ENCODE measurements at places on chromosomes 2 and 18.

GRCh38 chr2:101466426-101466825 lies 8.5 kb downstream of the RFX8 start:
- no peak for DNase-seq

- DNase-seq = no peak
These were observed 284.7 kb upstream of the RAB12 start for GRCh38 chr18:8324343-8325065.

DNA sequence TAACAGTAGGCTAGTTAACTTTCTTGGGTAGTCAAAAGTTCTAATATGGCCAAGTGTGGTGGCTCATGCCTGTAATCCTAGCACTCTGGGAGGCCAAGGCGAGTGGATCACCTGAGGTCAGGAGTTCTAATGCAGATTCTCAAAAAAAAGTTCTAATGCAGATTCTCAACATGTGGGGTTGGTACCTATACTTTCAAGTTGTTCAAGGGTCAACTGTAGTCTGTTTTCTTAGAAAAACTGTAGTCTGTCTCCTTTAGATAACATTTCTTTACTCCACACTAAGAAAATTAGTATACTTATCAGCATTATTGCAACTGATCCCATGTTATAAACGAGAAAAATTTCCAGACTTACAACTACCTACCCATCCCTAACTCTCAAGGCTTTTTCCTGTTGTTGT lies 16.6 kb downstream of the INO80D start:
- DNase-seq = no peak

DNA sequence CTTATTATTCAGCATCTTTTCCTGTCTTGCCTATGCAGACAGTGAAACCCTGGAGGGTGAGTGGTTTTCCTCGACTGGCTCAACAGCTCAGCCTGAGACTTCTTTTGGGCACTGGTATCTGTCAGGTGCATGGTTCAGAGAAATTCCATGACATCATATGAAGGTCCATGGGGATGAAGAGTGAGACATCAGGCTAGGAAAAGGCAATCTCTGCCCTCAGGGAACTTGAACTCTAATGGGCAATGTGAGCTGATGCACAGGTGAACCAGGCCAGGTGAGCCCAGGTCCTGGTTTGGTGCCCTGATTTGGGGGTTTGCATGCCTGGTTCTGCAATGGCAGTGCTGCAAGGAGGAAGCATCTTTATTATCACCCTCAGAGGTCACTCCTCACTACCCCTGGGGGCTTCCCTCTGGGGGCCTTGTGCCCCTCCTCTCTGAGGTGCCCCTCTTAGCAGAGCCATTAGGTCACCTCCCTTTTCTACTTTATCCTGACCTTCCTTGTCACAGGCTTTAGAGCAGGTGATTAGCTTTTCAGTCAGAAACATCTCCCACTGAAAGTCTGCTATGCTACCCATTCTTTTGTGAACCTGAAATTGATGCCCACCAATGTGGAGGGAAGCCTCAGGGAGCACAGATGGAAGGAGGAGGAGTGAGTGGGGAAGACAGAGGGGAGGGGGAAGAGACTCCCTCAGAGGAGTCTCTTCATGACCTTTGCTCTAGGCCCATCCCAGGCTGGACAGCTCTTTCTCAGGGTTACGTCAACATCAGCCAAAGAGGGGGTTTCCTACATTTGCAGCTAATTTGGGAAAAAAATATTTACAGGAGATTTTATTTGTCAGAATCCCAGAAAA lies 47.3 kb downstream of the MERTK start:
- no peak for DNase-seq

DNA sequence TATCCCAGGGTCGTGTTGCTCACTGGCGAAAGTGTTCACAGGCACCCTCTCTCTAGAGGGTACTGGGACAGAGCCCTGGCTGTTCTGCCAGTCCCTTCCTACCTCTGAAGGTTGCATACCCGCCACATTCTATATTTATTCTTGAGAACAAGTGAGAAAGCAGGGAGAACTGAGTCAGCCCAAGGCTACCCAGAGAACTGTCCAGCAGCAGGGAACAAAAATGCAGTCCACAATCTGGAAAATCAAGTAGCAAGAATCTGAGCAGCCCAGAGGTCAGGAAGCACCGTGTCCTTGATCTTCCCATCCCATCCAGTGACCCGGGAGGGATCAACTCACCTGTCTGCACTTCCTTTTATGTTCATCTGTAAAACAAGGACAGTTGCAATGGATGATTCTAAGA lies 164.1 kb downstream of the FBXO15 start:
- no peak for DNase-seq

GRCh38 chr18:72086421-72086820 lies 457.7 kb downstream of the CBLN2 start:
- DNase-seq = no peak

GRCh38 chr2:9721344-9721743 lies 90.5 kb upstream of the YWHAQ start:
- DNase-seq = no peak

DNA sequence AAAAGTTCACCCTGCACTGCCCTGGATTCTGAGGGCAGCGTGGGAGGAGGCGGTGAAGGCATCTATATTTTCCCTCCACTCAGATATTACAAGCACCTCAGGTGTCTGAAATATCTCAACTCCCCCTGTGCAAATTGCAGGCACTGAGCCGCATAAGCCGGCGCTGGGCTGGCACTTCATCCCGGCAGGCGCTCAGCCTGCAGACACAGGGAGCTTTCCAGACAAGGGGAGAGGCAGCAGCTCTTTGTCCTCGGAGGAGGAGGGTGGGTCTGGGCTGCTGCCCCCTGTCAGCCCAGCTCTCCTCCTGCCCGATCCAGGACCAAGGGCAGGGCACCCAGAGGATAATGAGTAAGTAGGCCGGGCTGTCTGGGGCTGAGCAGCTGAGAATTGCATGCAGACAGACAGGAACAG lies 189.3 kb upstream of the MYT1L start:
- no peak for DNase-seq

DNA sequence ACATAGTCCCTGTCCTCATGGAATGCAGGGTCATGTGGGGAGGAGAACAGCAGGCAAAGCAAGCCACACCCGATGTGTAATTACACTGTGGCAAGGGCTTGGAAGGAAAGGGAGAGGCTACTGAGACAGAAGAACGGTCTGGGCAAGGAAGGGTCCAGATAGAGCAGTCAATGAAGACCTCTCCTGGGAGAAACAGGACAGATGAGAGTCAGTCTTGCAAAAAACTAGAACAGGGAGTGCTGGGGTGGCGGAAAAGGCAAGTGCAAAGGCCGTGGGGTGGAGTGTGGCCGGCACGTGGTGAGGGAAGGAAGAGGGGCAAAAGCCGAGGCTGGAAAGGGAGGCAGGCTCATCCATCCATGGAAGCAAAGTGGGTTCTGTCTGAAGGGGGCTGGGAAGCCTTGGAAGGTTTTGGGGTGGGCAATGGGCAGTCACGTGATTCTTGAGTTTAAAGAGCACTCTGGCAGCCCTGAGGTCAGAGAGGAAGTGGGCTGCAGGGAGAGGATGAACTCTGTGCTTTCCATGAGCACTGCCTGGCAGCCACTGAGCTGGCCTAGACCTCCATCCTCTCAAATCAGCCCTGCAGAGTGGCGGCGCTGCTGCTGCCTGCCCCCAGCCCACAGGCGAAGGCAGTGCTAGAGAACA lies 182.2 kb downstream of the INHBB start:
- no peak for DNase-seq
